ENCODE measurements at places on chromosomes 7 and 10. TPM values are rescaled to one million over a fixed set of nuclear protein-coding genes. Genes with fewer than 3 reads are reported as not detected.

SFTPA1 gene
- not detected for polyA plus RNA-seq

DNA sequence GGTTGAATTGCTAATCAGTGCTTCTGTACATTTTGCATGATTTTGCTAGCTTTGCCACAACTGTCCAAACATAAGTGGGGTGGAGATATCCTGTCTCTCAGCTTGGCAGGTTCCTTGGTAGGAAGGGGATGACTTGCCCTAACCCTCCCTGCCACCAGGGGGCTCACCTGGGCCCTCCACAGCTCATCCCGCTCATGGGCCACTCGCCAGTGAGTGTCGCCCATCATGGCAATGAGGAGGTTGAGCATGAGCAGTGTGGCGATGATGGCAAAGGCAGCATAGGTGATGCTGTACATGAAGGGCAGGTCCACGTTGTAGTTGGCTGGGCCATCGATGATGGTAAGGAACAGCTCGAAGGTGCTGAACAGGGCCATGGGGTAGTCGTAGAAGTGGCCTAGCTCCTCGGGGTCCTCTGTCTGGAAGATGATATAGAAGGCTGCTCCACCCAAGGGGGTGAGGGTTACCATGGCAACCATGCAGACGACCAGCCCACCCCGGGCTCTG, 12.2 kb downstream of the TRPV6 start:
- DNase-seq: no peak

DNA sequence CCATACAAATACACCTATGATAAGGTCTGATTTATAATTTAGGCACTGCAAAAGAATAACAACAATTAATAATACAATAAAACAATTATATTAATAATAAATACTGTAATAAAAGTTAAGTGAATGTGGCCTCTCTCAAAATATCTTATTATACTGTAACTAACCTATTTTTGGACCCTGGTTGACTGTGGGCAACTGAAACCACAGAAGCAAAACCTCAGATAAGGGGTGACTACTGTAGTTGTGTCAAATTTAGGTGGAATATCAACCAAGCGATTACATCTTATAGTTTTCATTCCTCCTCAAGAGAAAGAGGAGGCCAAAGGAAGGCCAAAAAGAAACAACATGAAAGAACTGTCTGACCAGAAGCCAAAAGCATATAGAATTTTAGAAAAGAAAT, 103.9 kb downstream of the SKAP2 start:
- no peak for DNase-seq

- DNase-seq: no peak
Measured at GRCh38 chr7:159023746-159024145, 120.9 kb downstream of the VIPR2 start.

- DNase-seq: no peak
Measured at GRCh38 chr10:125983161-125983560, 86.8 kb downstream of the FANK1 start.

- no peak for DNase-seq
Measured at GRCh38 chr7:152868122-152869040, 108.8 kb downstream of the ACTR3B start.

- no peak for DNase-seq
Measured at GRCh38 chr7:79489371-79489770, 35.9 kb upstream of the MAGI2 start.

Measured in right cardiac atrium (tissue), 5 donors.